Stimulated activated CD4-positive, alpha-beta T cell treated with anti-CD3 and anti-CD28 coated beads, TNF-alpha, amount 100 ng/mL, for 1 hour (primary cell): ENCODE measurements at places on chromosomes 1 and 21.
A peak's percentile ranks its signal among the peaks of the same experiment; 100 is the strongest.

- no peak for DNase-seq
Measured at GRCh38 chr1:62237950-62238374, 43.3 kb downstream of the L1TD1 start.

DNA sequence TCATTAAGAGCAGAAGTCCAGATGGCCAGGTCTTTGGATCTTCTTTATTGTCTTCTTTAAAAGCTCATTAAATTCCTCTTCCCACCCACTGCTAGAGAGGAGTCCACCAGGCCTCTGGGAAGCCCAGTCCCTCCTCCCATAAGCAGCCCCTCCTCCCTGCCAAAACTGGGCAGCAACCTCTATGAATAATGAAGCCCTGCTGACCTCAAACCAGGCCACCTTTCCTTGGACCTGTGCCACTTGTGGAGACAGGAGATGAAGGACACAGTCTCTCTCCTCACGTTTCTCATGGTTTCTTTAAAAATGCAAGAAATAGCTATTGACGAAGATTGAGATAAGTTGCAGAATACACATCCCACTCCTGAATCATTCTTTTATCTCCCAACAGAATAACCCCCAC lies 112.8 kb downstream of the EDEM3 start:
- no peak for DNase-seq

- DNase-seq: no peak
Measured at GRCh38 chr1:41749991-41750745, 168.6 kb downstream of the HIVEP3 start.

GRCh38 chr1:153929981-153930948 lies 7.5 kb upstream of the GATAD2B start:
- DNase-seq: no peak

- DNase-seq: no peak
Measured at GRCh38 chr21:39673736-39674135, 61.0 kb downstream of the B3GALT5 start.

DNA sequence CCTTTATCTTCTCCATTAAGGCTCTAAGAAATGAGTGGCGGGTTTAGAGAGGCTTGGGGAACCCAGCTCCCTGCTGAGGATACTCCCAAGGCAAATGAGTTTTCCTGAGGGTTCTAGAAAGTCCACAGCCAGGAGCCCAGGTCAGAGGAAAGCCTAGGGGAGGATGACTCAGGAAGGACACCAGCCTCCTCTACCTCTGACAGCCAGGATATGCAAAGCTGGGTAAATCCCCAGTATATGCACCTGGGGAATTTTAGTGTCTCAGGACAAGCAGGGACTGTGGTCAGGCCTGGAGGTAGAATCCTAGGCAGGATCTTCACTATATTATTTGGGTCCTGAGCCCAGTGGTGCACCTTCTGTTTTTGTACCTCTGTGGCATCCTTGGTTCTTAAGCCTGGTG lies 23.5 kb upstream of the WNT4 start:
- no peak for DNase-seq

- DNase-seq: no peak
Measured at GRCh38 chr1:145708063-145708462, 895 bp upstream of the PDZK1 start.

DNA sequence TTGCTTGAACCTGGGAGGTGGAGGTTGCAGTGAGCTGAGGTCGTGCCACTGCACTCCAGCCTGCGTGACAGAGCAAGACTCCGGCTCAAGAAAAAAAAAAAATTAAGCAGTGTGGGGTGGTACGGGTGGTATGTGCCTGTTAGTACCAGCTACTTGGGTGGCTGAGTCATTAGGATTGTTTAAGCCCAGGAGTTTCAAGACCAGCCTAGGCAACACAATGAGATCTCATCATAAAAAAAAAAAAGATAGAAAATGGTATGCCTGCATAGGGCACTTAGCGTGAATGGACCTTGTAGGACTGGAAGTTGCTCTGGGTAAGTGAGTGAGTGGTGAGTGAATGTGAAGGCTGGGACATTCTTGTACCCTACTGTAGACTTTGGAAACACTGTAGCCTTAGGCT lies 37.0 kb downstream of the TBCE start:
- no peak for DNase-seq

- no peak for DNase-seq
Measured at GRCh38 chr1:89519779-89520358, 4.8 kb upstream of the LRRC8B start.

DNA sequence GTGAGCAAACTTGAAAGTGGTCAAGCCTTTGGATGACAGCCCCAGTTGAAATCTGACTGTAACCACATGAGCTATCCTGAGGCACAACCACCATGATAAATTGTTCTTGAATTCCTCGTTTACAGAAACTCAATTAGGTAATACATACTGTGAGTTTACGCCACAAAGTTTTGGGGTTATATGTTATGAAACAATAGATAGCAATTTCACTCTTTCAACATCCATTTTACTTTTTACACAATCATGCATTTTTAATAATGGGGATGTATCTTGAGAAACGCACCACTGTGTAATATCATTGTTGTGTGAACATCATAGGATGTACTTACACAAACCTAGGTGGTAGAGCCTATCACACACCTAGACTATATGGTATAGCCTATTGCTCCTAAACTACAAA lies 35.4 kb downstream of the OR2C3 start:
- no peak for DNase-seq

DNA sequence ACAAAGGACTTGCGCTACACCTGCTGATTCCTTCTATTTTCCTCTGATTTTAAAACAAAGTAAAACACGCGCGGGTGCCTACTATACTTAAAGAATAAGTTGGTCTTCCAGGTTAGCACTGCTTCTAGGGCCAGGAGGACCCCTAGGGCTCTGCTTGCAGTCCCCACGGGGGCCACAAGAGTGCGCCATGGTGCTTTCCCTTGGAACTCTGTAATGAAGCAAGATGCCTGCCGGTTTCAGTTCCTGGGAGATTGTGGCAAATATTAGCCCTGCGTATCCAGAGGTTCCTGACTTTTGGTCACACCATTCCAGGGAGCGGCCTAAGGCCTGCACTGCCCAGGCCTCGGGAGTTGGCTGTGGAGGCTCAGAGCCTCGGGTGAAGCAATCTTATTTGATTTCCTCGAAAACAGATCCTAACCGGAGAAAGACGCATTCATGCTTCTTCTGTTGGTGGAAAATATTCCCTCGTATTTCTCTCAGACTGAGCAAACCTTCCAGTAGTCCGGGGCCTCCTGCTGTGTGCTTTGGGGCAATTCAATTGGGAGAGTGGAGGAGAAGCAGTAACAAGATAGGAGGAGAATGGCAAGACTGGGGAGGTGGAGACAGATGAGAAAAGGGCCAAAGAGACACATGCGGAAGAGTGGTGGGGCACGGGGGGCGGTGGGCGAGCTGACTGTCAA lies 25.3 kb downstream of the ADAM30 start:
- peak; percentile 7 for DNase-seq

GRCh38 chr1:18794051-18794450 lies 65.4 kb downstream of the TAS1R2 start:
- no peak for DNase-seq

DNA sequence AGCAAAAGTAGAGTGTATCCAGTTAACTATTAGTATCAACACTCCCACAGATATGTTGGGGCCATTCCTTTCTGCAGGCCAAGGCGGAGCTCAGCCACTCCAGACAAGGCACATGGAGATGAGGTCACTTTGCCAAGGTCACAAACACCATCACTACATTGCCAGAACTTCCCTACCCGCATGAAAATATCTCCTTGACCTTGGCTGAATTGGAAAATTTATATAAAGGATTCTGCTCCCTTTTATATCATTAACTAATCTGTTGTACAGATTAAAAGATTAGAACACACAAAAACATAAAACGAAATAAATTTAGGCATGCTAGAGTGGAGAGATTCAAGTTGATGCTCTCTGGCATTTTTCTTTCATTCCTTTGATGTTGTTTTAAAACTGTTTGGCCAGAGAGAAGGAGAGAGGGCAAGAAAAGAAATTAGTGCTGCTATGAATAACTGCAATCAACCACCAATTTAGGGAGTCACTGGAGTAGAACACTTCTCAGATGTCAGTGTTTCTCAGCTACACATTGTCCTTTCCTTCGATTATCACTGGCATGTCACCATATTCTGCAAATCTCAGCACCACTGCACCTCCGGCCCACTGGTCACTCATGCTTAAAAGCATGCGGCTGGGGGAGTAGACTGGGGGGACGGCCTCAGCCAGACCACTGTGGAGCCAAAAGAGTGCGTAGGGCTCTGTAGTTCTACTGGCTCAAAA lies 78.7 kb upstream of the ATP1B1 start:
- DNase-seq: no peak

DNA sequence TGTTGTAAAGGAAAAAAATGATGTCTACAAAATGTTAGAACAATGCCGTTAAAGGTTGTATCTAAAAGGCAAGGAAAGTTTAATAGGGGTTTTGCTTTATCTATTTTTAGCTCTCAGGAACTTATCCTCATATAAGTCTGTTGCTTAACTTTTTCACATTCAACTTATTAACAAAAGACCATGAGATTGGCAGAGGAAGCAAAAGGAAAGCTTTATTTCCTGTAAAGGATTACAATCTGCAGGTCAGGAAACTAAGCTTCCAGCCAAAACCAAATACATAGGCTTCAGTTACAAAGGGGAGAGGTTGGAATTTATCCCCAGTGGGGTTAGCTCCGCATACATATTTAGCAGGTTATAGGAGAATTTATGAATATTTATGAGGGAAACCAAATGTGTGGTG lies 58.7 kb upstream of the KIAA1614 start:
- no peak for DNase-seq

DNA sequence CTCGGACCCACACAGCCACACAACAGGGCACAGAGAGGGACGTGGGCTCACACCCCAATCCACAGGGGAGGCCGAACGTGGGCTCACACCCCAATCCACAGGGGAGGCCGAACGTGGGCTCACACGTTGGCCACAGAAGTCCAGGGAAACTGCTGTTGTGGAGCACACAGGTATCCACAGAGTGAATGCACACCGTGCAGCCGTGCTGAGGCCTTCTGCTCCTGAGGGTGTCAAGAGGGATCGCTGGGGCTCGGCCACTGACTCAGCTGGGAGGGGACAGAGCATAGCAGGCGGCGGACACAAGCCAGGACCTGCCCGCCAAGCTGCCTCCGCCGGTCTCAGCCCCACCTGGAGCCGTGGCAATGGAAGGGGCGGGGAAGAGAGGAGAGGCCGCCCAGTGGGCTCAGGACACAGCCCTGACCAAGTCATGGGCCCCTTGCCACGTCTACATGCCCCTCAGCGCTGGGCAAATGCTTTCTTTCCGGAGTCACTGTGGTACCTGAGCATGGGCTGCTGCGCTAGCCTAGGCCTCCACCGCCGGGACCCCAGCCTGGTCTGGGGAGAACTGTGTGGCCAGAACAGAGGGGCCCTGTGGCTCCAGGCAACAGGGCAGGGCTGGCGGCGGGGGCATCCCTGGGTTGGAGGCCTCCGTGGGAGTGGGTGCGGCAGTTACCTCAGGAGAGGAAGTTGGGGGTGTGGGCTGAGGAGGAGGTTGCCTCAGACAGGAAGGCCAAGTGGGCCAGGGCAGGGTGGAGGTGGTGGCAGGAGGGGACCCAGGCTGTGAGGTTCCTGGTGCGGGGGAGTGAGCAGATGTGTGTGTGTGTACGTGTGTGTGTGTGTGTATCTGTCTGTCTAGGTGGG lies 1.2 kb downstream of the SYTL1 start:
- DNase-seq: peak; percentile 52

DNA sequence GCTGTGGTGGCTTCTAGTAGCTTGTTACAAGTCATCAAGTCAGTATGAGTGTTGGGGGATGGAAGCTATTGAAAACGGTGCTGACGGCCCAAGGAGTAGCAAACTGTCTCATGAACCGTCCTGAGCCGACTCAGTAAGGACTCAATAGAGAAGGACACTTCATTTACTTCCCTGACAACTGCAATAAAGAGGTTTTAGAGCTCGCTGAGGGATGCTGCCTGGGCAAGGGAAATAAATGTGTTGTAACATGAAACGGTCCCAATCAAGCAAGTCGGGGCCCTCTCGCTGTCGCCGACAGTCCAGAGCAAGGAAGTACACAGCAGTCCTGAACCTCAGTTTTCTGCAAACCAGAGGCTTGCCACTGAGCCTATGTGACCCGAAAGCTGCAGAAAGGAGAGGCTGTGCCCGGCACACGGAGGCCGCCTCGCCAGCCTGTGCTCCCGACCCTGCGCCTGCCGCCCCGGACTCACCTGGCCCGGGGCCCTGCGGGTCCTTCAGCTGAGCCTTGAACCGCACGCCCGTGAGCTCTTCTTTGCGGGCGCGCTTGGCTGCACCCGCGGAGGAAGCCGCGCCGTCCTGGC lies 423 bp downstream of the URB1 start:
- DNase-seq: no peak

DNA sequence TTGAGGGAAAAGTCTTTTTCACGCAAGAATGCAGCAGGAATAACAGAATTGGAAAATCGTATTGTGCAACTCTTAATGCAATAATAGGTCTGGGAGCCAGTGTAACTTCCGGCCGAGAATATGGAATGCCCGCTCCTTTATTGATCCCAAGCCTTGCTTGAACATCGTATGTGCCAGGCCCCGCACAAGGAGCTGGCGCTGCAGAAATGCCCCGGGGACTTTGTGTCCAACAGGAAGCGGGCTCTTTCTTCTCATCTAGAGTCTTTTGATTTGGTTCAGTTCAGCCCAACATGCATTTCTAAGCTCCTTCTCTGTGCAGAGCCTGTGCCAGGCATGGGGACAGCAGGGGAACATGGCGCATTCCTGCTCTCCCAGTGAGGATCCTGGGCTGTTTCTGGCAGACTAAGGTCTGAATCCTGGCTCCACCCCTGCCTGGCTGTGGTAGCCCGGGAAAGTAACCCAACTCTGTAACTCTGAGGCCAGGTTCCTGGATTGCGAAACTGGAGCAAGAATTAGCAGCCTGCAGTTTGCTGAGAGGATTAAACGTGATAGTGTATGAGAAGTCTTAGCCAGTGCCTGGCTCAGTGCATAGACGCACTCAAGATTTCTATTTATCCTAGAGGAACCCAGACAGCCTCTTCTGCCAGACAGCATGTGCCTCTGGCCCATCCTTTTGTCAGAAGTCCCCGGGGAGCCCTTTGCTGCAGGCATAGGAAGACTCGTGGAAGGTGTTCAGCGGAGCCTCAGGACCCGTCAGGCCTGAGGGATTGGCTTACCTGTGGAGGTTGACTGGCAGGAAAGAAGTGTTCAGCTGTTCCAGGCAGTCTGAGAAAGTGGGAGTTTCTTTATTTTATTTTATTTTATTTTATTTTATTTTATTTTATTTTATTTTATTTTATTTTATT lies 987 bp upstream of the CDCP2 start:
- DNase-seq: no peak

- no peak for DNase-seq
Measured at GRCh38 chr1:233215135-233215760, 80.3 kb downstream of the PCNX2 start.

DNA sequence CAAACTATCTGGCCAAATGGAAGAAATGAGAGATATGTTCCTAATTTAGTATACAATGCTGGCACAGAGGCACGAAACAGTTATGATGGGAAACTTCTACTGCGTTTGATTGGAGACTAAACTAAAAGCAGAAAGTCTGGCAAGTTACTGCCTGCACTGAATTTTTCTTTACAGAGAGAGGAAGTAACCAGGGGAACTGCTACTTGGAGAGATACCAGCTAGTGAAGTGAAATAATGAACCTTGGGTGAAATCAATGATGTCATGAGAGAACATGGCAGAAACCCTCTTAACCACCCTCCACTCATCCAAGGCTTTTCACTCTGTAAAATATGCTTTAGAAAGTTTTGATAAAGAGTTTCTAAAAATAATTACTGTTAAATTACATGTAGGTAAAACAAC lies 29.3 kb downstream of the NIBAN1 start:
- no peak for DNase-seq

- DNase-seq: peak; percentile 93
Measured at GRCh38 chr1:53220171-53220961, at the start of gene CZIB. Gene CZIB, minus strand, starts transcription at chr1:53220634. Its CDS starts 59 bp downstream, at chr1:53220575.

- no peak for DNase-seq
Measured at GRCh38 chr1:22043198-22043769, 9.2 kb upstream of the CDC42 start.
